ENCODE measurements at places on chromosomes 6 and 20.
A peak's percentile ranks its signal among the peaks of the same experiment; 100 is the strongest.

- no peak for DNase-seq
These were observed 17.8 kb downstream of the CD93 start for GRCh38 chr20:23068283-23068682.

DNA sequence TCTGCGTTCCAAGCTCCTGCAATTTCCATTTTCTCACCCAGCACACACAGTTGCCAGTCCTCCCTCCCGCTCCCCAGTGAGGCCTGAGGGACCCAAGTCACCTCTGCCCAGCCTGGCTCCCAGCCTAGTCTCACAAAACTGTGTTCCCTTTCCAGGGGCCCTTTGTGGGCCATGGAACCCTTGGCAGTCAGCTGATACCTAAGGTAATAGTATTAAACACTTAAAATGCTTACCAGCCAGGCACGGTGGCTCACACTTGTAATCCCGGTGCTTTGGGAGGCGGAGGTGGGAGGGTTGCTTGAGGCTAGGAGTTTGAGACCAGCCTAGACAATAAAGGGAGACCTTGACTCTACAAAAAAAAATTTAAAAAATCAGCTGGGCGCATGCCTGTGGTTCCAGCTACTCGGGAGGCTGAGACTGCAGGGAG, 3.2 kb upstream of the RBM38 start:
- no peak for DNase-seq

DNA sequence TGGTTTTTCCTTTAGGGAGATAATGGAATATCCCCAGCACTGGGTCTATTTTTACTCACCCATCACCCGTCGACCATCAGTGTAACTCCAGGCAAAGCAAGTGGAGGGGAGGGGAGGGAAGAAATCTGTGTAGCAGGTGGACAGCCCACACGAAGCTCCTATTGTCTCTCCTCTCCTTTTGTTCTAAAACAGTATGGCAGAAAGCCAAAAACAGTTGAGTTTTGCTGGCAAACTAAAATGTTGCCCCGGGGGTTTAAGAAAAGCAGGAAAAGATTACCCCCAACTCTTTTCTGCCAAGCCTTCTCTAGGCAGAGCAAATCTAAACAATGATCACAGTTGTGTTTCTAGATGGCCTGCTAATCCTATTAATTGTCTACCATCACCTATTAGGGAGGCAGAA, 89.7 kb downstream of the PREP start:
- DNase-seq = no peak

GRCh38 chr6:47438481-47439347, 38.9 kb upstream of the CD2AP start:
- DNase-seq = no peak

GRCh38 chr6:167979436-167980139, 17.9 kb upstream of the KIF25 start:
- no peak for DNase-seq

- no peak for DNase-seq
These were observed 8.6 kb upstream of the LBP start for GRCh38 chr20:38337561-38338140.

GRCh38 chr6:10555625-10556309, 34.6 kb downstream of the GCNT2 start:
- DNase-seq = peak; percentile 55

DNA sequence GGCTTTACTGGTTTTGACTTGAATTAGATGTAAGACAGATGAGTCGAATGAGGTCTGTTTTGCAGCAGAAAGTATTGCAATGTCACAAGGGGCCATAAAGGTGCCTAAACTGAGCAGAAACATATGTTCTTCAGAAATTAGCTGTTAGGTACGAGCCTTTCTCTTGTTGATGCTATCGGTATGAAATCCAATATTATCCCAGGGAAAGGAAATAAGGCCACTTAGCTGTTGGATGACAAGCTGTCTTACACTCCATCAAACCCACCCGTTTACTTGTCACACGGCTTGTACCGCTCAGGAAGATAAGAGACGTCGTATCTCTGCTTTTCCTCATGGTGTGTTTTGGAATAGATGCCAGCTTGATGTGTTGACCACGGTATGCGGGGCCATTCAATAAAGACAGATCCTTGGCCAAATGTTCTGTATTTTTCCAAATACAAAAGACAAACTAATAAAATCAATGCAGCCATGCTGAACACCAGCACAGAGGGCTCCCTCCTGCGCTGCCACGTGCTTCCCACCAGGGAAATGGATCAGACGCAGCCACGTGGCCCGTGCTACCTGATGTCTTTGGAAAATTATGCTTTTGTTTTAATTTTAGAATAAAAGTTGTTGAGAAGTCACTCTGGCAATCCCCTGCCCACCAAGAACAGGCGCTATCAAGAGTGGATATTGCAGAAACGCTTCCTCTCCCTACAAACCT, 255.9 kb upstream of the SULF2 start:
- DNase-seq = no peak

DNA sequence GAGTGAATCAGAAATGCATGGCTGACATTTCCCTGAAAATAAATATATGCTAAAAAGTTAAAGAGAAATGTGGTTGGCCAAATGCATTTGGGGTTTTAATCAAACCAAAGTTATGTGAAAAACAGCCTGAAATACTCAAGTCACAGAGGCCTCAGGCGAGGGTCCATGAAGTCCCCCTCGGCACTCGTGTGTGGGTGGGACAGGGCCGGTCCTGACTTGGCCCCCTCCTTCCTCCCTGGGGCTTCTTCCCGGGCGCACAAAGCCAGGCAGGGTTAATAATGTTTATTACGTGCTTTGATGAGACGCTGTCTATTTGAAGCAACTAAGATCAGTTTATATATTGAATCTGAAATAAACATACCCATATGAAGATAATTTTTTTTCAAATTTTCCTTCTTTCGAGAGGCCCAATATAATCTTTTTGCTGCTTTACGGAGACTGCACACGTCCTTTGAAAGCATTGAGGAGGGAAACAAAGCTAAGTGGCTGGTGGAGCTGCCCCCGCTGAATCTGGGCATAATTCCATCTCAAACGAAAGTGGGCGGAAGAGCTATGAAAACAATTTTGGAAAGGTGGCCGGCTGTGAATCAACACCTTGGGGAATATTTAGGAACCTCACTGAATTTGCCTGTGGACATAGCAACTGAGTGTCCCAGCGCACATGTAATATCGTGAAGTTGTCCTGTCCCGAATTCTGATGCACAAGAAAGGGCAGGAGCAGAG, 55.8 kb upstream of the SMOC2 start:
- no peak for DNase-seq

GRCh38 chr6:38316099-38316868, 323.4 kb downstream of the BTBD9 start:
- DNase-seq = no peak

DNA sequence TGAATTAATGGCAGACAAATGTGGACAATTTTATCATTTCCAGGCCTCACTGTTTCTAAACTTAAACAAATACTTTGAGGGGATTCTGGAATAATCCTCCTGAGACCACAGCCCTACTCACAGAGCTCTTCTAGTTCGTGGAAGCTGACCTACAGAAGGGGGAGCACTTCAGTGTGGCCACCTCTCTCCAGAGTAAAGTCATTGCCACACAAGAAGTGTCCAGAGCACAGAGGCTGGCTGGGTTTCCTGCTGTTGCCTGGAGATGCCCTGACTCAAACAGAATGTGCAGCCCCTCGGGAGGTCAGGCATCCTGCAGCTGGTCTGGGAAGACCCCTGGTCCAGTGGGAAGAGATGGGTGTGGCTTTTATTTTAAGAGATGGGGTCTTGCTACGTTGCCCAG, 110.9 kb downstream of the QRSL1 start:
- DNase-seq = no peak

- no peak for DNase-seq
These were observed 1379.2 kb upstream of the DEFB115 start for GRCh38 chr20:29878281-29878741.

GRCh38 chr20:9035126-9035525, 33.8 kb upstream of the PLCB4 start:
- peak; percentile 58 for DNase-seq

DNA sequence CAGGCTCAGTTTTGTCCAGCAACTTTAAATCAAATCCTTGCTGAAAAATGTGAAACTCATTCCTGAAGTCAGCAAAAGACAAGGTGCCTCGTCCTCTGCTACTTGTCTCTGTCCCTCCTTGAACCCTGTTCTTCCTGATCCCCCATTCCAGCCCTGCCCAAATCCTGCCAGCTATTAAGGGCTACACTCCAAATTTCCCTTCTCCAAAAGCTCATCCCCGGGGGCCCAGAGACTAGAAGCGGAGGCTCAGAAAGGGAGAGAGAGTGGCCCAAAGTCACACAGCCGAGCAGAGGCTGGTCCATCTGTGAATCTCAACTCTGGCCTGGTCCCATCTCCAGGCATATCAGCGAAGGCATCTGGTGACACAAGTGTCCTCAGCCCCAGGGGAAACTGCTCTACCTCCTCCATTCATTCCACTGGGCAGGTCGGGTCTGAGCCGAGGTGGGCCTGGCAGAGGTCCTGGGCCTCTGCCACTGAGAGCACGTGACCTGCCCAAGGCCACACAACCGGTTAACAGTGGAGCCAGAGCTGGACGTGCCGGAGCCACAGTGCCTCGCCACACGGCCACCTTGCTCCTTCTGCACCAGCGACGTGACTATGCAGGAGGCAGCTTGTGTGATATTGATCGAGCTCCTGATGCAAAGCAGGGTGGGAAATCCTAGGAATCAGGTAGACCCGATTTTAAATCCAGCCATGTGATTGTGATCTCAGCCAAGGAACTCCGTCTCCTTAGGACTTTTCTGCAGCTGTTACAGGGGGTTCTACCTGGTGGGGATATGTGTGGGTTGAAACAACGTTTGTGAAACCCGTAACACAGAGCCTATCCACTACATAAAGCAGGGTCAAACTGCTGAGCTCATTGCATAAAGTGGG, 28.6 kb downstream of the NOL4L start:
- no peak for DNase-seq

- DNase-seq = no peak
These were observed 706.3 kb downstream of the TFAP2A start for GRCh38 chr6:9708600-9708999.

- no peak for DNase-seq
These were observed 954.7 kb upstream of the ADGRB3 start for GRCh38 chr6:67680297-67680932.

GRCh38 chr6:113862112-113862511, 5.0 kb downstream of the MARCKS start:
- peak; percentile 7 for DNase-seq

DNA sequence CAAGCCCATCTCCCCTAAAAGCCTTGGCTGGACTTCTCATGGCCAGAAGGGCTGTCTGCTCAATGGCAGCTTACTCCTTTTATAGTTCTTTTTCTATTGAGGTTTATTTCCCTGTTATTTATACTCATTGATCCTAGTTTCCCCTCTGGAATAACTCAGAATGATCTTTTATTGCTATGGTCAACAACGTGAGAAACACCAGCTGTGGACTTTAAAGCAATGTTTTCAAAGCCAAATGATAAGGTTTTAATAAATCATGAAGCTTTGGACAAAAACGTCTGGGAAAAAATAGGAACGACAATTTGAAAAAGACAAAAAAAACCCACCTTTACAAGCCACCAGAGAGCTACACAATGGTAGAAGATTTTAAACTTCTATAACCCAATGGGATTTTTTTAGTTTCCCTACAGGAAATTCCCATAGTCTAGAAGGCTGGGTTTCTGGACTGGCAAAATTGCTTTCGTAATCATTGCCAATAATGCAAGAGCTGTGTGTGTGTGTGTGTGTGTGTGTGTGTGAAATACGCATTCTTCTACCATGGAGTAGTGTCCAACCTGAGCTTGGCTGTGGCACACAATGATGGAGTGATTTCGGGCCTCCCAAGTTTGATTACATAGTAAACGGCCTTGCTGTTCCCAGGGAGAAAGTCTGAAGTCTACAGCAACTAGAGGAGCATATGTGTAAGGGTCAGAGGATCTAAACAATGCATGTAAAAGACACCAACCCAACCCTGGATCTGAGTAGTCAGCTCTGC, 396.0 kb downstream of the SYNE1 start:
- no peak for DNase-seq

DNA sequence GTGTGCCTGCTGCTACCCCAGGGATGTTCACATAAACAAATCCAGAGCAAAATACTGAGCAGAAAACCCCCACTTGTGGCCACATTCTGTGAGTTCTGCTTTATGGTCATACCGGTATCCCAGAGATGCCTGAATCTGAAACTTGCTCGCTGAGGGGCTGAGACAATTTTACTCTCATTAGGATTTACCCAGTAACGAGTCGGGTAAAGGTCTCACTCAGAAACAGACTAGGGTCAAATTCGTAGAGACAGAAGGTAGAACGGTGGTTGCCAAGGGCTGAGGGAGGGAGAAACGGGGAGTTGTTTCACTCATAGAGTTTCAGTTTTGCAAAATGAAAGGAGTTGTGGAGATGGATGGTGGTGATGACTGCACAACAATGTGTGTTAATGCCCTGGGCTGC, 45.4 kb upstream of the NKX2-2 start:
- no peak for DNase-seq

DNA sequence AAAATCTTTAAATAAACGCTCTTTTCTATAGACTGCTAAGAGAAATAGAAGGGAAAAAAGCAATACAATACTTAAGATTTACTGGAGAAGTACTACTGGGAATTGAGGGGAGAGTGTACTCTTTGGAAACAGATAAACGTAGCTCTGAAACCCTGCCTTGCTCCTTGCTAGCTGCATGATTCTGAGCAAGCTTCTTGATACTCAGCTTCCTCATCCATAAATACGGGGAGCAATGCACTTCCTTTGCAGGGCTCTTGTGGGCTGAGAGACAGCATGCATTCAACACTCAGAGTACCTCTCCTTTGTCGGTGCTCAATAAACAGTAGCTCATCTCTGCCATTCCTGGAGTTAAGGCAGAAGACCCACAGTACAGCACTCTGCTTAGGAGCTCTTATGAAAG, 159.7 kb downstream of the BTBD9 start:
- no peak for DNase-seq

GRCh38 chr20:9075264-9076095, 6.6 kb downstream of the PLCB4 start:
- DNase-seq = no peak

GRCh38 chr6:106844930-106845329, 129.6 kb downstream of the CD24 start:
- no peak for DNase-seq

- no peak for DNase-seq
These were observed 406.3 kb downstream of the TAF4 start for GRCh38 chr20:61659246-61659993.

- DNase-seq = no peak
These were observed 309 bp upstream of the ABRACL start for GRCh38 chr6:139028215-139028657.

GRCh38 chr6:73610444-73611275, 43.1 kb downstream of the SLC17A5 start:
- peak; percentile 71 for DNase-seq

DNA sequence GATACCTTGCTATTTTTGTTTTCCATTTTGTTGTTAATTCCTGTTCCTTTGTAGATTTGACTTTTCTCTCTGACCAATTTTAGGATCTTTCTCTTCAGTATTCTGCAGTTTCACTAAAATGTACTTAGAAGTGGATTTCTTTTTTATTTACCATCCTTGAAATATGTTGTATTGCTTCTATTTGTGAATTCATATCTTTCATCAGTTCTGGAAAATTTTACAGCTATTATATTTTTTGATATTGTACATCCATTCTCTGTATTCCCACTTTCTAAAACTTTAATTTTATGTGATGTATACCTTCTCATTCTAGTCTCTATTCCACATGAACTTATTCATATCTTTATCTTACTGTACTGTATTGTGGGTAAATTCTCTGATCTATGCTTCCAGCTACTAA, 9.7 kb upstream of the ALDH8A1 start:
- DNase-seq = no peak
